ENCODE measurements at places on chromosomes 1 and 21.

DNA sequence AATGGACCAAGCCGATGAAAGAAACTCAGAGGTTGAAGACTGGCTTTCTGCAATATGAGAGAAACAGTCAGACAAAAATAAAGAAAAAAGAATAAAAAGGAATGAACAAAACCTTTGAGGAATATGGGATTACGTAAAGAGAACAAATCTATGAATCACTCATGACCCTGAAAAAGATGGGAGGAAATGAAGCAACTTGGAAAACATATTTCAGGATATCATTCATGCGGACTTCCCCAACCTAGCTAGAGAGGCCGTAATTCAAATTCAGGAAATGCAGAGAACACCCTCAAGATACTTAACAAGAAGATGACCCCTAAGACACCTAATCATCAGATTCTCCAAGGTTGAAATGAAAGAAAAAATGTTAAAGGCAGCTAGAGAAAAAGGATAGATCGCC, 705.3 kb upstream of the CHRM3 start:
- DNase-seq, result no peak

DNA sequence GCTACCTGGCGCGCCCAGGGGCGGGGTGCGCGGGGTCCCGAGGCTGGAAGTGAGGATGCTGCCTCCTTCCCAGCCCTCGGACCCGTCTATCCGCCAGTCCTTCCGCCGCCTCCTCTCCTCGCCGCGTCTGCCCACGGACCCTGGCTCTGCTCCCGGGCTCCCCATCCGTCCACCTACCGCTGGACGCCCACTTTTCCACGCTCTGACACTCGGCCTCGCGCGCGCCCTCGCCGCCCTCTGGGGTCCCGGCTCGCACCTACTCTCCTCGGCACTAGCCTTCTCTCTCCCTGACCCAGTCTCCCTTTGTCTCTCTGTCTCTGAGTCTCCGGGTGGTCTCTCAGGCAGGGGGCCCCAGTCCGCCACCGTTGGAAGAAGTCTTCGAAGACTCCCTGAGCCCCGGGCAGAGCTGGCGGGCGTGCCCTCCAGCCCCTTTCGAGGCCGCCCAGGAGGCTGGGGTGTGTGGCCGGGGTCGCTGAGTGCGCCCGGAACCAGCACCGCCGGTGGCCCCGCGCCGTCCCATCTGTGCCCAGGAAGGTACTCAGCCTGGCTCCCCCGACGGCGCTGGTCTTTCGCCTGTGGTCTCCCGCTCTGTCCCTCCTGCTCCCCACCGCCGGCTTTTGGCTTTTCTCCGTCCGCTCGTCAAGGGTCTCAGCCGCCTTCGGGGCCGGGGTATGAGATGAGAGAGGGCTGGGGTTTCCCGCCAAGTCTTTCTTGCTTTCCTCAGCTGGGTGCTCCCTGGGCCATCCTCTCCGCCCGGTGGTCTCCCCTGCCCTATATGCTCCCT, 610 bp downstream of the DRAXIN start:
- no peak for DNase-seq

DNA sequence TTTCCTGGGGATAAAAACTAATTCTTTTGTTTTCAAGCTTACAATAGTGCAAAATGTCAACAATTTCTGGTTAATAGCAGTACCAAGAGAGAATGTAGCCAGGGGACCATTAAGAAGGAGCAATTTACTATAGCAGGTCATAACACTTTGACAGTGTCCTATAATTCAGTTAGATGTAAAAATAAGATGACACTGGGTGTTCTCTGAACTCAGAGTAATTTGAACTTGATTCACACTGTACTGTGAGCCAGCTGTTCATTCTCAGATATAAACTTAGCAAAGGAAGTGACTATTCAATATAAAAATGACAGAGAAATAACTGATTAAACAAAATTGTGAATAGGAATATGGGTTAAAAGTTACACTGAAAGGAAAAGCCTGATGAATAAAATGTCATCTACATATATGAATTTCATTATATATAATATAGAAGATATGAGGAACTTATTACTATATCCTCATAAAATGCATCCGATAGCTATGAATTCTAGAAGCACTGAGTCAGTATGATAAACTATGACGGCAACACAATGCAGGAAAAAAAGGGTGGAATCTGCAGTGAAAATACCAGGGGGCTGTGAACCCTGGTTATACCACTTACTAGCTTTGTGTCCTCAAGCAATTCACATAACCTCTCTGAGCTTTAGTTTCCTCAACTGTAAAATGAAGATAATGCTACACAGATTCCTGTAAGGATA, 135.9 kb downstream of the ACBD6 start:
- DNase-seq, result no peak

DNA sequence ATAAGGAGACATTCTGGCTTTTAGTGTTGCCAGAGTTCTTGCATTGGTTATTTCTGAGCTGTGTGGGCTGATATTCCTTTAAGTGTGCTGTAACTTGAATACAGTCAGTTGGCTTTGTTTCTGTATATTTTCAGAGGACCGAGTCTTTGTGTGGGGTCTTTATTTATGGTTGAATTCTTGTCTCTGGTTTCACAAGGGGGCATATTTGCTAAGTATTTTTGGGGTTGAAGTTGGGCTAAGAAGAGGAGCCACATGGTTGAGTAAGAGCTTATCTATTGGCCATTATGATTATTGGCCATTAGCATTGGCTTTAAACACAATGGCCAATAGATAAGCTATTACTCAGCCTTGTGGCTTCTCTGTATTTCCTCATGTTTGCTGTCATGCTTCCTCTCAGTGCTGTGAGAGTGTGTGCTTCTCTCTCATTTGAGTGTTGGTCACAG, 26.3 kb upstream of the PTGFR start:
- no peak for DNase-seq

- DNase-seq, result no peak
These were observed 4.8 kb upstream of the OR6F1 start for GRCh38 chr1:247721222-247721621.

DNA sequence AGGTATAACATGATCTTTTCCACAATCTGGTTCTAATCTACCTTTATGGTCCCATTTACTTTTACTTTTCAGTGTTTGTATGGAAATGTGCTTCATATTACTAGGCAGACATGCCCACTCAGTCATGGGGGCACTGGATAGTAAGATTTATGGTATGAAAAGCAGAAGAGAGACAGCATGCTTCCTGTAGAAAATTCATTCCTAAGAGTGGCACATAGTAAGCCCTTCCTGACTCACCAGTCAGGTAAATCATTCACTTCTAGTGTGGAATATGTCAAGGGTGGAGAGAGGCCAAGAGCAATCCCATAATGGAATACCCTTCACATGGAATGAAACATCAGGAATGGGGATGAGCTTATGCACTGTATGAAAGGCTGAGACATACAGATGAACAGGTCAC, 49.5 kb upstream of the BCL10 start:
- DNase-seq, result no peak

DNA sequence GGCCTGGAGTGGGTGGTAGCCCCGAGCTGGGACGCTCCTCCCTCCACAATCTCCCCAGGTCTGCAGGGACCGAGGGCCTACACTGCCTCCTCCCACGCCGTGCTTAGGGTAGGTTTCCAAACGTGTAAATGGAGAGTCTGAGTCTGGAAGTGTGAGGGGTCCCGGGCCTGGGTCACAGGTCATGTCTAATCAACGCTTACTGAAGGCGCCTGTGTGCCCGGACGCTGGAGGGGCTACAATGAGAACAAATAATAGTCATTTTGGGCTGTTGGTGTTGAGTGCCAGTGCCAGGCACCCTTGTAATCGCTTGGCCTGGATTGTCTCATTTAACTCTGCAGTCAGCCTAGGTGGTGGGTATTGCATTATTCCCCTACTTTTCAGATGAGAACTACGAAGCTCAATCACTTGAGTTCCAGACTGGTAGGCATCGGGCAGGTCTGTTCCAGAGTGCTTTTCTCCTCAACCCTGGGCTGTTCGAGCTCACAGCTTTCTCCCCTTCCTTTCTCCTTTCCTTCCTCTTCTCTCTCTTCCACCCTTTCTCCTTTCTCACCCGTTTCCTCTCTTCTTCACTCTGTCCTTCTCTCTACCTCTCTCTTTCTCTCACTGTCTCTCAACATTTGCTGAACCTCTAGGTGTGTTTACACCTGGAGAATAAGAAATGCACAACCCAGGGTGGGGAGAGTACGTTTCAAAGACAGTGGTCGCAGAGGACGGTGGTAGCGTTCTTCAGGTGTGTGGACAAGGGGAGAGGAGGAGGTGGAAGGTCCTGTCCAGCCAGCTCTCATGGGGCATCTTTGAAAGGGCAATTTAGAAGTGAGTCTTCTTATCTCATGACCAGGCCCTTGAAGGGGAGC, 883 bp downstream of the SLC66A1 start:
- no peak for DNase-seq

DNA sequence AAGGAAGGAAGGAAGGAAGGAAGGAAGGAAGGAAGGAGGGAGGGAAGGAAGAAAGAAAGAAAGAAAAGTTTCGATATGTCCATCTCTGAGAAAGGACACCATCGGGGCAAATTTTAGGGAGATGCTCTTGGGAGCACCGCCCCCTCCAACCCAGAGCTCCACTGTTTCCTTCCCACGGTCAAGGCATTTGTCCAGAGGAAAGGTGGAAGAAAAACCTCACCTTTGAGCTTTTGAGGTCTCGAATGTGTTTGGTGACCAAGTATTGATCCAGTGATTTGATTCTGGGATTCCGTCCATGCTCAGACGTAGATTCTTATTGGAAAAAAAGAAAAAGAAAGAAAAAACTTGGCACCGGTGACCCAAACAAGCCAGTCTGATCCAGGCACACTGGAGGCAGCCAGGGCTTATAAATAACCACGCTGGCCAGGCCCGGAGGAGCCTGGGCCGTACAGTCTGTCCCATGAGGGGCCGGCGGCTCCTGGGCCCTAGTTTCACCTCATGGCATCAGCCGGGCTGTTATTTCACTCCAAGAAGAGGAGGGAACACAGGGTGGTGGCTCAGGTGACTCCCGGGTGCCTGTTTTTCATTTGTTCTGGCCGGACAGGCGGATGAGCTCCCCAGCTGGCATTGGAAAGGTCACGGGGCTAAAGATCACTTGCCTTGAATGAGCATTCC, 36.1 kb upstream of the SLC25A33 start:
- DNase-seq, result no peak

DNA sequence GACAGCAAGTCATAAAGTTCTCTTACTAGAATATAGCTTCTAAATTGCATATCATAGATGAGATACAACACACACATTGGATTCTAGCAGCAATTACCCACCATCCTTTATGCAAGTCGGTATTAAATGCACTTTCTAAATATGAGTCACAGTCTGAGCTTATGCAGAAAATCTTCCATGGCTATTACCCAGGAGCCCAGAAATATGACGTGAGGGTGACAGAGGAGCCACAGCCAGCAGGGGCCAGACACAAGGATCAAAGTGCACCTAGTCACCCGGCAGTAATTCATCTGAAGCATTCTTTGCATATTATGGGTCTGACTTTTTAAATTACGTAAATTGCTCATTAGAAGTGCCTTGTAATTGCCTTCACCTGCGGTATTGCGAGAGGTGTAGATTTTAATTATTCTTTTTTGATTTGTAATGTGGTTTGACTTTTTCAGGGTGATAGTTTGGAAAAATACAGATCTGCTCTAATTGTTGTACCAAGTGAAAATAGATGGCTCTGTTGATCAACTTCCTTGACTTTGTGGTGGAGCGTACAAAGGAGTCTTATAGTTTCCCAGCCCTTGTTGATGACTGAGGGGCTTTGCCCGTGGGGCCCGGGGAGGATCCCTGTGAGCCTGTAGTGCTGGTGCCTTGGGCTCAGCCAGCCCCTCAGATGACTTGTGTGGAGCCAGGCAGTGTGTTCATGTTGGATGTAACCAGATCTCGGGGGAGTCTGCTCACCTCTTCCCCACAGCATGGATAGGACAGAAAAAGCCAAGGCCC, 470.0 kb upstream of the VAMP3 start:
- no peak for DNase-seq

GRCh38 chr1:118535901-118536300, 350.9 kb upstream of the SPAG17 start:
- no peak for DNase-seq

- DNase-seq, result peak; percentile 69
These were observed 1.3 kb downstream of the DYRK1A start for GRCh38 chr21:37367703-37368540.

DNA sequence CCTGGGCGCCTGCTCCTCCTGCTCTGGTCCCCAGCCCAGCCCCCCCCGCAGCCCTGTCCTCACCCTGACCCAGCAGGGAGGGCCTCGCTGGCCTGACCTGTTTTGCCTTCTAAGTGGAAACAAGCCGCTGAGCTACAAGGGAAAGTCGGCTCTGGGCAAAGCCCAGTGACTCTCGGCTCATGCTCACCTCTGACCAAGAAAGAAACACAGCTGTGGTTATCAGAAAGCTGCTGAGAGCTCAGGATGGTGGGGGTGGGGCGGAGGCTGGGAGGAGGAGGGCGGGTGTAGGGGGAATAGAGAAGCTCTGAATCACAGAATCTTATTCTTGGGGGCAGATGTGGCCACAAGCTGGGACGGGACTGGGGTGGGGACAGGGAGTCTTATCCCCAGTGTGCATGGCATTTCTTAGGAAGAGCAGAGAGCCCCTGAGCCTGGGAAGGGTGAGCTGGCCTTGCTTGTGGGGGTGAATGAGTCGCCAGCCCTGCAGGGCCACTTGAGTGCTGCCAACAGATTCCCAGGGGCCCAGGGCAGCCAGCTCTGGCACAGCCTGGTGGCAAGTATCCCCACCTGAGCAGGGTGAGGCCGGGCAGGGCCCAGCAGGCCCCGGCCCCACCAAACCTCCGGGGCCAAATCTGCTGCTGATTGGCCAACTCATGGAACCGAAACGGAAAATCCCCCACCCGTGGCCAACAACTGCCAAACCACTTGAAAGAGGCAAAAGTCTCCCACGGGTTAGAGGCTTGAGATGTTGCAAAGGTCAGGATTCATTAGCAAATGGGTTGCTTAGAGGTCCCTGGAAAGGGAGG, 120.6 kb downstream of the SPSB1 start:
- DNase-seq, result peak; percentile 58

DNA sequence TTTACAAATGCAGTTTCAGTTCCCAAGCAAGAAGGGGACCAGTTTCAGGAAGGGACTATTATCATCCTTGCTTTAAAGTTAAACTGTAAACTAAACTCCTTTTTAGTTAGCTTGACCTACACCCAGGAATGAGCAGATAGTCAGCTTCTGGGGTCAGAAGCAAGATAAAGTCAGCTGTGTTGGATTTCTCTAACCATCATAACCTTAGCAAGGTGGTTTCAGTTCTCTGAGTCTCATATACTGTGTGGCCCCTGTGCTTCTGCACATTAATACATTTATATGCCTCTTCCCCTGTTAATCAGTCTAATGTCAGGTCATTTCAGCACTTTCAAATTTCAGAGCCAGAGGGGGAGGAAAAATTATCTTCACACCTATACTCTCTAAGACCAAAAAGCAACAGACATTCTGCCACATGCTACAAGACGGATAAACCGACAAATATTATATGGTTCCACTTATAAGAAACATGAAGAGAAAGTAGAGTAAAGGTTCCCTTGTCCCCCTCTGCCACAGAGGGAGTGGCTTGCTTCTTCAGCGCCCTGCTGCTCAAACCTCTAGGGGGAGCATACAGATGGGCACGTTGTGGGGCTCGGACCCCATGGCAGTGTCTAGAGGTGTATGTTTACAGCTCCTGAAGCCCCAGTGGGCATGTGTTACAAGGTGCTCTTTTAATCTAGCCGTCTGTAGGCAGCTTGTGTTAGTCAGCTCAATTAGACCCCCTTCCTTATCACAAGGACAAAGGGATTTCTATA, 89.1 kb downstream of the SMYD3 start:
- DNase-seq, result no peak

Measured in hematopoietic multipotent progenitor cell treated with erythropoietin and hydrocortisone succinate and interleukin-3 and kit ligand, for 8 days (in vitro differentiated cells).